Ovary (tissue), 10 donors: ENCODE measurements at places on chromosomes 4 and X.

DNA sequence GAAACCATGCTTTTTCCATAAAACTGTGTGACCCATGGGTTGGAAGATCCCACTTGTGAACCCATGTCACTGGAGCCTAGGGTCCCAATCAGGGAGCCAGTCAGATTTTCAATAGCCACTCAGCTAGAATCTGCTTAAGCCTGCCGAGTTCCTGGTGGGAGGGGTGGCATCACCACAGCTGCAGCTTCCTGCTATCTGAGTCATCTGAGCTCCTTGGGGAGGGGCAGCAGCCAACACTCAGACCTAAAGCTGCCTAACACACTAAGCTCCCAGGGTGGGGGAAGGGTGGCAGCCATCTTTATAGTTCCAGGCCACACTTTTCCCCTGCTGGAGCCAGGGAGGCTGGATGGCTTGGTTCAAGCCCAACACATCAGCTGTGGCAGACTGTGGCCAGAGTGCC lies 350.1 kb downstream of the C4orf33 start:
- no peak for DNase-seq

DNA sequence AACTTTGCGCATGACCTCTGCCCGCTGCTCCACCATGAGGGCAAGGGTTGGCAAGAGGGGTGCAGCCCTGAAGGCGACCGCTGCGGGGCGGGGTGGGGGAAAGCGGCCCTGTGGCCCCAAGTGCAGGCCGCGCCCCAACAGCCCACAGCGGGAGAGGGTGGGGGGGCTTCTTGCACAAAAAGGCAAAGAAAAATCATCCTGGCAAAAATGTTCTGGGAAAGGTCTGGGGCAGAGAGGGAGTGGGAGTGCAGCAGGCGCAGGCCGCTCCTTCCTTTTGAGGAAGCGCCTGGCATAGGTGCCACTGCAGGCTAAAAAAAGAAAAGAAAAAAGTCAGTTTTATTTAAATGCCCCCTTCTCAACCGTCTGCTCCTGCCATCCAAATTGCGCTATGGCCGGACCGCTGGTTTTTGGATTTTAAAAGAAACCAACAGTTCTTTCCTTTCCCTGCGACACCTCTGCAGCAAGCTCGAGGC lies 1.4 kb downstream of the ARX start:
- no peak for DNase-seq

- no peak for DNase-seq
Measured at GRCh38 chr4:60042231-60042652, 1157.9 kb upstream of the ADGRL3 start.

DNA sequence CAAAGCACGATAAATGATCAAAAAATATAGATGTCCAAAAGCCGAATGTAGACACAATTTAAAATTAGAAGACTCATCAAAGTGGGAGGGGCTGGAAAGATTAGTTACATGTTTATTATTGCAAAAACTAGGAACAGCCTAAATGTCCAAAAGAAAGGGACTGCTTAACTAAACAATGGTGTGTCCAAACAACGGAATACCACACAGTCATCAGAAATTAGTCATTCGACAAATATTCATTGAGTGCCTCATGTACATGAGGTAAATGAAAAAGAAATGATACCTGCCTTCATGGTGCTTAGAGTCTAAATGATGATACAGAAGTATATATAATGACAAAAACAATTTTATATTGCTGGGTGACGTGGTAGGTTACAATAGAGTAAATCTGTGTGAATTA lies 139.7 kb downstream of the MAML3 start:
- no peak for DNase-seq

DNA sequence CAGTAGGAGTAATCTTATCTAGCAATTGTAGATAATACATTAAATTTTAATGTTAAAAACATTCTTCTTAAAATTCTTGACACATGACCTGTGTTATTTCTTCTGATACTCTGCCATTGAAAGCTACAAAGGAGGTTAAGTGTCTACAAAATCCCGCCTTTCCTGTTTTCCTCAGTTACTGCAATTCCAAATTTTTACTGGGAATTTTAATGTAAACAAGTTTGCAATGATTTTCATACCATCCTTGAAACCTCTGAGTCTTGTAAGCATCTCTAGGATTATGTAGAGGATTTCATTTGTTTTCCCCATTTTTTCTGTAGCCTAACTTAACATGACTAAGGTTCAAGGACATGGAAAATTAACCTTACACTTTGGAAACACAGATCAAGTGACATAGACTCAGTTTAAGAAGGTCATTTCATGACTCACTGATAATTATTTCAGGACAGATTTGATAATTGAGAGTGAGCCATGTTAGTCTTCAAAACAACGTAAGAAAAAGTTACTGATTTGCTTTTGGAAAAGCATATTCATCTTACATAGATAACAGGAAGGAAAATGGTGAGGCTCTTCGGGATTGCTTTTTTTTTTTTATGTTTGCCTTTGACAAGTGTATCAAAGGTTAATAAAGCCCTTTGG lies 39.6 kb upstream of the PDLIM5 start:
- no peak for DNase-seq

DNA sequence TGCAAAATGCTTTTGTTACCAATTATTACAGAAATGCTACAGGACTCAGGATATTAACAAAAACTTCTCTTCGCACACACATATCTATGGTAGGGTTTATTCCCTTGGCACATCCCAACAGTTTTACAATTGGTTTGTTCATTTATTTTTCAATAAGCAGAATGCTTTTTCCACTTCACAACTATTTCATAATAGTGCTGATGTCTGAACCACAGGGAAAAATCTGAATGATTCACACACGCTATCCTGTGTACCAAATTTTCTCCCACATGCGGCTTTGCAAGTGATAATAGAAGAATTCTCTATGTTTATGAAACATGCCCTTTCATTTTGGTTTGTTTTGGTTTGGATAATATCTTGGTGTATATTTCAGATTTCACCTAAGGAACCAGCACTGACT lies 725.7 kb upstream of the TENM3 start:
- no peak for DNase-seq

GRCh38 chrX:1035206-1035605 lies 177.2 kb downstream of the CRLF2 start:
- no peak for DNase-seq

GRCh38 chr4:109977854-109978501 lies 65.3 kb downstream of the EGF start:
- DNase-seq: no peak

DNA sequence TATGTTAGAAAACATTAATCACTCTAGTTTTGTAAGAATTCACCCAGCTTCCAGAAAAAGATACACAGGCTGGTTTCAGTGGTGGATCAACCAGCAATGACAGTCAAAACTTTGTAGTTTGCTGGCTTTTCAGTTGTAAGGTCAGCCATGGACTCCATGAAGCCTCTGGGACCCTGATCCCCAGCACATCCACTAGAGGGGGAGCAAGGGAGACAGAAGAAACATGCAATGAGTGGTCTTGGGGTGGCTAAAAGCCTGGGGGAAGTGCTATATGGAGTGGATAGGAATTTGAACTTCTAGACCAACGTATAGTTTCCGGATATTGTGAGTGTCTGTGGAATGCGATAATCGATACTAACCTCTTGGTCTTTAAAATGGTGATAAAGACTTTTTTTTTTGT lies 72.7 kb downstream of the AFF2 start:
- no peak for DNase-seq
